ENCODE measurements at places on chromosomes 3 and 15. TPM values are rescaled to one million over a fixed set of nuclear protein-coding genes. Genes with fewer than 3 reads are reported as not detected.

TM4SF4 gene
- total RNA-seq, result 2.7 TPM

P2RY13 gene
- not detected for total RNA-seq

DNA sequence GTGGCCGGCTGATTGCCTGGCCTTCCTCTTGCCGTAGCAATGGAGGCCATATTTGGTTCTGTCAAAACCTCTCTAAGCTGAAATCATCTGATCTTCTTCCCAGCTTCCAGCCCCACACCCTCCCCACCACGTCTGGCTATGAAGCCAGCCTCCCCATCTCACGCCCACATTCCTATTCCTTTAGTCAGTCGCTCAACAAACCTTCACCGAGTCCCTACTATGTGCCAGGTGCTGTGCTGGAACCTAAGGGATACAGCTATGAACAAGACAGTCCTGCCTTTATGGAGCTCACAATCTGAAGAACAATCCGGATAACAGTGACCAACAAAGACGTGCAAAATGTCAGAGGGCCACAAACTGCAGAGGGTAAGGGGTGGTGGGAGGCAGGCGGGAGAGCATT, 31.9 kb upstream of the SMAD6 start:
- no peak overlapping the region for H3K4me3 ChIP-seq
- H3K27me3 ChIP-seq, result no peaks in the 10 kb centered on the region
- no peak for DNase-seq
- H3K27ac ChIP-seq, result no peak overlapping the region
- H3K4me1 ChIP-seq, result peaks cover 9% of the 10 kb centered on the region

- no peaks in the 10 kb centered on the region for H3K36me3 ChIP-seq
- peaks cover 1% of the 10 kb centered on the region for H3K27me3 ChIP-seq
- no peak for DNase-seq
- H3K4me1 ChIP-seq, result no peaks in the 10 kb centered on the region
Observed at GRCh38 chr15:87973501-87974215, 282.9 kb downstream of the NTRK3 start.

DNA sequence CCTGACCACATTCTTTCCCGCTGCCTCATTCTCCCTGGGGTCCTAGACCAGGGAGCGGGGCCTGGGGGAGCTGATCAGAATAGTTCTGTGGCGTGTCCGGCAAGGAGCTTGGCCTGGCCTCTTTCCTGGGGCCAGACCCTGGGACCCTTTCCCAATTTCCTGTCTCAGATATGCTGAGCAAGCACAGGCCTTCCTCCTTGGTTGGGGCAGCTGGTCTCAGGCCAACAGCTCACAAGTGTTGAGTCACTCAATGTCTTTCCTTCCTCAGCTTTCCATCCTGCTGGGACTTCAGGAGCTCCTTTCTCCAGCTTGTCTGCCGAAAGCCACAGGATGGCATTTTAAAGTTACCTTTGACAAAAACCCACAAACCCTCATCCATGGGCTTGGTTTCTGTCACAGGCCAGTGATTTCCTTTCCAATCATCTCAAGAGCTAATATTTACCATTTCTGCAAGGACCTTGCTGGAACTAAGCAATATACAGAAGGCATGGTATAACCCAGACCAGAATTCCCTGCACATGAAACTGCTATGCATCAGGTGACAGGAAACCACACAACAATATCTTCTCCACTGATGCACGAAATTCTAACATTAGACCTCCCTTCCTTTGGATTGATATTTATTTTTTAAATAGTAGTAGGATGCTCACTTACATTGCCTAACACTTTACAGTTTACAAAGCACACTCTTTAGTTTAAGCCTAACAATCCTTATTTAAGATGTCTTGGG, 19.5 kb upstream of the TIMP4 start:
- no peaks in the 10 kb centered on the region for H3K36me3 ChIP-seq
- no peak overlapping the region for H3K27ac ChIP-seq
- no peak overlapping the region for H3K4me3 ChIP-seq
- DNase-seq, result no peak
